ENCODE measurements at places on chromosomes 2 and 18.
A peak's percentile ranks its signal among the peaks of the same experiment; 100 is the strongest.

DNA sequence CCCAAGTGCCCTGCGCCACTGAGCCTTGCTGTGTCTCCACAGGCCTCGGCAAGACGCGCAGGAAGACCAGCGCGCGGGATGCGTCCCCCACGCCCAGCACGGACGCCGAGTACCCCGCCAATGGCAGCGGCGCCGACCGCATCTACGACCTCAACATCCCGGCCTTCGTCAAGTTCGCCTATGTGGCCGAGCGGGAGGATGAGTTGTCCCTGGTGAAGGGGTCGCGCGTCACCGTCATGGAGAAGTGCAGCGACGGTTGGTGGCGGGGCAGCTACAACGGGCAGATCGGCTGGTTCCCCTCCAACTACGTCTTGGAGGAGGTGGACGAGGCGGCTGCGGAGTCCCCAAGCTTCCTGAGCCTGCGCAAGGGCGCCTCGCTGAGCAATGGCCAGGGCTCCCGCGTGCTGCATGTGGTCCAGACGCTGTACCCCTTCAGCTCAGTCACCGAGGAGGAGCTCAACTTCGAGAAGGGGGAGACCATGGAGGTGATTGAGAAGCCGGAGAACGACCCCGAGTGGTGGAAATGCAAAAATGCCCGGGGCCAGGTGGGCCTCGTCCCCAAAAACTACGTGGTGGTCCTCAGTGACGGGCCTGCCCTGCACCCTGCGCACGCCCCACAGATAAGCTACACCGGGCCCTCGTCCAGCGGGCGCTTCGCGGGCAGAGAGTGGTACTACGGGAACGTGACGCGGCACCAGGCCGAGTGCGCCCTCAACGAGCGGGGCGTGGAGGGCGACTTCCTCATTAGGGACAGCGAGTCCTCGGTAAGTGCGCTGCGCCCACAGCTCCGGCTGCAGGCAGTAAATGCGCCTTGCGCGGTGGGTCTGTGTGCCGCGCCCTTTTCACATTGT, 136.8 kb downstream of the NCK2 start:
- DNase-seq: no peak

DNA sequence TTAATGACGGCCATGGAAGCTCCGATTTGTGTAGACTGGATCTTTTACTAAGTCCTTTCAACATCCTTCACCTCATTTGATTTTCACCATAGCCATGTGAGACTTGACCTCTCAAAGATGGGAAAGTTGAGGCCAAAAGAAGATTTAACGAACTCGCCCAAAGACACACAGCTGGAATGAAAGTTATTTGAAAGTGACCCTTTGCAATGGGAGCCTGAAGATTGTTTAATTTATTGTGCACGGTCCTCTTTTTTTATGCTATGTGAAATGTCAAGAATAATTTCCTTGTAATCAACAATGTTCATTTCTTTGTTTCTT, 58.0 kb upstream of the COPS8 start:
- DNase-seq: no peak

GRCh38 chr18:76499637-76500340, 4.7 kb upstream of the ZNF516 start:
- DNase-seq: no peak

DNA sequence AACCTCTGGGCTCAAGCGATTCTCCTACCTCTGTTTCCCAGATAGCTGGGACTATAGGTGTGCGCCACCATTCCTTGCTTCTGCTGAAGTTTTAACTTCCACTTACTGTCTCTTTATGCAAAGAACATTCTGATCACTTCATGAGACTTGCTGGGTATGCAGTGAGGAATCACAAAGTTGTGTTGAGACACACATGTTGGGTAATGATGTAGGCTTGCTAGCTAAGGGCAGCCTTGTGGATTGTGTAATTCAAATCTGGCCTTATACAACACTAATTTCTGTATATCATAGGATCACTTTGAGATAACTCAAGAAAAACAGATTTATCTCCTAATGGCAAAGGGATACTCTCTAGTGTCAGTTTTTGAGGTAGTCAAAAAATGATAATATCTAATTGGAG, 24.2 kb downstream of the XRCC5 start:
- DNase-seq: no peak

GRCh38 chr2:100692381-100692780, 127.6 kb upstream of the NPAS2 start:
- no peak for DNase-seq

DNA sequence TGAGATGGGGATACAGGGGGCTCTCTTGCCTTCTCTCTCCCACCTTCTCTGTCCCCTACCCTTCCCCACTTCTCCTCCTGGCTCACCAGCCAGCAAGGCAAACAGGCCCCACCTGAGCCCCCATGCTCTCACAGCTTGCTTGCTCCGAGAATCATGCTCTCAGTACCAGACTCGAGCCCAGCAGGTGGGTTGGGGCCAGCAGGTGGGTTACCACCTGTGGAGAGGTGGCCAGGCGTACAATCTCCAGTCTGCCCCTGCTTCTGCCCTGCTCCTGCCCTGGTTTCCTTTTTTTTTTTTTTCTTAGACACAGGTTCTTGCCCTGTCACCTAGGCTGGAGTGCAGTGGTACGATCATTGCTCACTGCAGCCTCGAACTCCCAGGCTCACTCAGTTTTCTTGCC, 214.5 kb downstream of the SH3RF3 start:
- no peak for DNase-seq

DNA sequence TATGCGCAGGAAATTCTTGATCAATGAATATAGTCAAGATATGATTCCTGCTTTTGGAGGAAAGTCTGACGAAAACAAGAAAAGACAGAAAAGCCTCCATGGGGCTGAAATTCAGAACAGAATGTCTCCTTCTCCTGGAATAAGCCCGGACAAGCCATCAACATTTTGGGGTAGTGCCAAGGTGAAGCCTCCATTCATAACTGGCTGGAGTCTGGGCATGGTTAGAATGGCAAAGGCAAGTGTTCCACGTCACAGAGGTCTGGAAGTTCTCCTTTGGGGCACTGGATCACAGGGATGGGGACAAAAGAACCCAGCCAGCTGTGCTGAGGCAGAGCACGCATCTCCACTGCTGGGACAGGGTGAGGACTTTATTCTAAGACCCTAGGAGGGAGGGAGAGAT, 505.7 kb downstream of the CMPK2 start:
- no peak for DNase-seq

DNA sequence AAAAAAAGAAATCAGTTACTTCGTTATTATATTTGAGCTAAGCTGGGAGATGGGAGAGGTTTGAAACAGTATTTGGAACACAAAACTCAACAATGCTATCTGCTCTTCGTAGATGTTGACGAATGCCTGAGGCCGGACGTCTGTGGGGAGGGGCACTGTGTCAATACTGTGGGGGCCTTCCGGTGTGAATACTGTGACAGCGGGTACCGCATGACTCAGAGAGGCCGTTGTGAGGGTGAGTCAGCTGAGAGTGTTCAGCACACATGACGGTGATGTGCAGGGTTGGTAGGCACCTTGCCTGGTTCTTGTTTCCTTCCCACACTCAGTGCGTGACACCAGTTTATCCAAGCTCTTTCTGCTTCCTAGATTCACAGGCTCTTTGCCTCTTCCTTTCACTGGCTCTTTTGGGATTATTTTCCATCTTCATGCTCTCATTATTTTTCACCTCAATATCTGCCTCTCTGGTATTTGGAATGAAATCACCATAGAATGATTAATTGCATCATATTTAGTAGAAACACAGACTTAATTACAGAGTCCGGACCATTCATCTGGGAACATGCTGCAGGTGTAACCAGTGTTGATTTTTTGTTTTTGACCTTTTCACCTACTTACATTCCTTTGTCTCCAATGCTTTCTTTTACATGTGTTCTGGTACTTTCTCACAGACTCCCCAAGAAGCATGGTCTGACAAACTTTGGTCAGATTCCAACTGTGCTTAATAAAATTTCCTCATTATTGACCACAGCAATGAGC, 200.6 kb upstream of the RASGRP3 start:
- DNase-seq: peak; percentile 84

DNA sequence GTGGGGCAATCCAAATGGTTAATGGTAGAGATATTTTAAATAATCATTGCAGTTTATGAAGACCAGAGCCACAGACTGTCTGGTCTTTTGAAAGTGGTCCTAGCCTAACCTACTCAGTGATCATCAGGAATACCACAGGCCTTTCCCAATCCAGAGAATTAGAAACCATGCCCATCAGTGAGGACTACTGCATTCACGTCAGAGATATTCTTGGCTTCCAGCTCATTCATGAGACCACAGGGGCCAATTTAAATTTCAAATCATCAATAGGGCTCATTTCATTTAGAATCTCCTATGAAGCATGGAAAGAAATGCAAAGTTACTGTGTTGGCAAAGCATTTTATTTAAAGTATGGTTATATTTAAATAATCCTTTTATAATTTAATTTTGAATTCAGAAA, 362.3 kb upstream of the KCNJ3 start:
- no peak for DNase-seq

- peak; percentile 90 for DNase-seq
Observed at GRCh38 chr2:45932278-45932975, 281.0 kb downstream of the PRKCE start.

GRCh38 chr2:109318949-109319342, 189.9 kb downstream of the SH3RF3 start:
- DNase-seq: no peak

DNA sequence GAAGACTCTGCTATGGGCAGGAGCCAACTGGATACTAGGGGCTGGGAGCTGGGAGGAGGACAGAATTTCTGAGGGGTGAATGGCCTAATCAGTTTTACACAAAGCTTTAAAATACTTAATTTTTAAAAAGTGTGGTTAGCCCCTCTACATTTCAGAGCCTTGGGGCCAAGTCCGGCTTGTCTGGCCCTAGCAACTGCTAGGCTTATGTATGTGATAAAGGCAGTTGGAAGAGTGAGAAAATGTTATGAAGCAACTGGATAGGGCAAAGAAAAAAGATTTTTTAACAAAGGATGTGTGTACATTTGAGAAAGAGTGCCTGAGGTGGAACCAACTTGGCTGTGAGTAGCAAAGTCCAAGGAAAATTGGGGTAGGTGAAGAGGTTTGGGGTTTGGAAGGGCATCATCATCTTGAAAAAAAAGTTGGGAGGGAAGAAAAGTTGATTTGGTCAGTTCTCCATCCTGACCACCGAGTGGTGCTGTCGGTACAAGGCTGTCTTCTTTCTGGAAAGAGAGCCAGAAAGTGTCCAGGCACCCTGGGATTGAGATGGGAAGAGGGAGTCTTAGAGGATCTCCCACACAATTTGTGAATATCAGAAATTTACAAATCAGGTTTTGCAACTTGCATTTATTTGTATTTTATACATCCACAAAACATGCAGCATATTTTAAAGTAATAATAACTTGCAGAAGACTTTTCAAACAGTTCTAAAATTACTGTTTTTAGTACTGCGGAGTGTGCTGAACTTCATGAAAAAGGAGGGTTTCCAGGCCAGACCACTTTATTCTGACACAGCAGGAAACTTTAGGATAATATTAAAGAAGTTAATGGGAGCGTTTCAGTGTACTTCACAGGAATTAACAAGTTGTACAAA, 10.5 kb upstream of the CDK15 start:
- peak; percentile 70 for DNase-seq

DNA sequence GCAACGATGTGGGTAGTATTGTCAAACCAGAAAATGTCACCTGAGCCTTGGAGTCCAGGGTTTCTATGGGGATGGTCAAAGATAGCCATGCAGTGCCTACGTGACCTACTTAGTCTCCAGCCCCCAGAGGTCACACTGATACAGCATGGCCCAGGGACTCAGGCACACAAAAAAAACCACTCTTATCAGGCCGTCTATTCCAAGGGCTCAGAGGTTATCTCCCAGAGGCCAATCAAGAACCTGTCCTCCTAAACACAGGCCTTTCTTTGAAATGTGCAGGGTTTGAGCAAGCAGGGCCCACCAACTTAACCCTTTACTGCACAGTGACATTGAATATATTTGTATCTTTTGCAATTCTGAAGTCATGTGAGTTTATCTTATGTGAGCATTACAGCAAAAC, 82.7 kb downstream of the MRO start:
- DNase-seq: no peak

DNA sequence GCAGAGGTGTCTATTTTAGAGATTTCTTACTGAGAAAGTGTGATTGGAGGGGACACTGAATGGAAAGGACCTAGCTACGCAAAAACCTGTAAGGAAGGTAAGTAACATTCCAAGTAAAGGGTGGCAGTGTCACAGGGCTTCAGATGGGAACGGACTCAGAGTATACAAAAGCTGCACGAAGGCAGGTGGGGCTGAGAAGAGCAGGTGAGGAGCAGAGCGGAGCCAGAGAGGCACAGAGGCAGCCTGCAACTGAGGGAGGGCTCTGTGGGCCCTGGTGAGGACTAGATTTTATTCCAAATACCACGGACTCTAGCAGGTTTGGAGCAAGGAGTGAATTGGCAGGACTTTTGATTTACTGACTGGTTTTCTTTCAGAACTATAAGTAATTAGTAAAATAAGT, 331.3 kb upstream of the PKDCC start:
- DNase-seq: no peak

- no peak for DNase-seq
Observed at GRCh38 chr2:167424221-167424620, 535.9 kb downstream of the XIRP2 start.

- no peak for DNase-seq
Observed at GRCh38 chr2:113212245-113213060, 38.7 kb downstream of the PSD4 start.

DNA sequence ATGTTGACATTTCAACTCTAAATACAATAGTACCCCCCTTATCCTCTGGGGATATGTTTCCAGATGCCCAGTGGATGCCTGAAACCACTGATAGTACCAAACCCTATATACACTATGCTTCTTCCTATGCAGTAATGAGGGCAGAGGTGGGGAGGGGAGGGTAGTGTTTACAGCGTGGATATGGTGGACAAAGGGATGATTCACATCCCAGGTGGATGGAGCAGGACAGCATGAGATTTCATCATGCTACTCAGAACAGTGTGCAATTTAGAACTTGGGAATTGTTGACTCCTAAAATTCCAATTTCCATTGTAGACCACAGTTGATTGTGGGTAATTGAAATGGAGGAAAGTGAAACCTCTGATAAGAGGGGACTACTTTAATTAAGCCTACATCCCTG, 75.4 kb downstream of the TSN start:
- DNase-seq: no peak

DNA sequence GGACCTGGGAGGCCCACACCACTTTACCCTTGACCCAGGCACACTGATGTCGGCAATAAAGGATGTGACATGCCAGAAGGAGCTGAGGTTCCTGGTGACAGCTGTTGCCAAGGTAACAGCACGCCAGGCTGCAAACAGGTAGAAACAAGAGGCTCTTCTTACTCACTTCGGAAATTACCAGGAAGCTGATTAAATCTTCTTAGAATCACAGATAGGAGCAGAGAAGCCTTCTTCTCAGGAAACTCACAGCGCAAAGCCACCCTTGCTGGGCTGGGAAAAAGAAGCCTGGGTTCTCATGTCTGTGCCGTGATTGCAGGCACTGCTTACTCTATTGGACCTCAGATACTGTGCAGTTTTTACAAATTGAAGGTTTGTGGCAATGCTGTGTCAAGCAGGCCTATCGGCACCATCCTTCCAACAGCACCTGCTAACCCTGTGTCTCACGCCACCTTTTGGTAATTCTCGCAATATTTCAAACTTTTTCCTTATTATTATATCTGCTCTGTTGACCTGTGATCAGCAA, 61.0 kb upstream of the TAF1B start:
- no peak for DNase-seq

Data from HCEC 1CT (cell line).